Stimulated activated CD4-positive, alpha-beta T cell treated with anti-CD3 and anti-CD28 coated beads, Interleukin-12 subunit alpha, Interleukin-12 subunit beta, amount 100 ng/mL, for 4 hours (primary cell): ENCODE measurements at places on chromosomes 3 and 15.

GRCh38 chr15:65986416-65986815 lies 117.1 kb downstream of the RAB11A start:
- DNase-seq, result no peak

DNA sequence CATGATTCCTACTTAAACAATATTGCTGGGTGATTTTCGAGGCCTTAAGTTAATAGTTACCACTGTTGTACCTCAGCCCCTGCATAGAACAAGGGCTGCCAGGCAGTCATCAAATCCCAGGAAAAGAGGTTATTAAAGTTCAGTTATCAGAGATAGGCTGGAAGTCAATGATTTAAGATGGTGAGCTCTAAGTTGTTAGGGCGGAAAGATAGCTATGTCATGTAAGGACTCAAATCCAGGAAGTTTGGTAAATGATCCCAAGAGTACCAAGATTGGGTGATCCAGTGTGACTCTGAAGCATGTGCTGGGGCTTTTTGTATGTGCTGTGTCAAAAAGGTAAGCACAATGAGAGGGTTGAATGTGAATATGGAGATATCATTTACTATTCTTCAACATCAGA lies 287.9 kb downstream of the NLGN1 start:
- no peak for DNase-seq

DNA sequence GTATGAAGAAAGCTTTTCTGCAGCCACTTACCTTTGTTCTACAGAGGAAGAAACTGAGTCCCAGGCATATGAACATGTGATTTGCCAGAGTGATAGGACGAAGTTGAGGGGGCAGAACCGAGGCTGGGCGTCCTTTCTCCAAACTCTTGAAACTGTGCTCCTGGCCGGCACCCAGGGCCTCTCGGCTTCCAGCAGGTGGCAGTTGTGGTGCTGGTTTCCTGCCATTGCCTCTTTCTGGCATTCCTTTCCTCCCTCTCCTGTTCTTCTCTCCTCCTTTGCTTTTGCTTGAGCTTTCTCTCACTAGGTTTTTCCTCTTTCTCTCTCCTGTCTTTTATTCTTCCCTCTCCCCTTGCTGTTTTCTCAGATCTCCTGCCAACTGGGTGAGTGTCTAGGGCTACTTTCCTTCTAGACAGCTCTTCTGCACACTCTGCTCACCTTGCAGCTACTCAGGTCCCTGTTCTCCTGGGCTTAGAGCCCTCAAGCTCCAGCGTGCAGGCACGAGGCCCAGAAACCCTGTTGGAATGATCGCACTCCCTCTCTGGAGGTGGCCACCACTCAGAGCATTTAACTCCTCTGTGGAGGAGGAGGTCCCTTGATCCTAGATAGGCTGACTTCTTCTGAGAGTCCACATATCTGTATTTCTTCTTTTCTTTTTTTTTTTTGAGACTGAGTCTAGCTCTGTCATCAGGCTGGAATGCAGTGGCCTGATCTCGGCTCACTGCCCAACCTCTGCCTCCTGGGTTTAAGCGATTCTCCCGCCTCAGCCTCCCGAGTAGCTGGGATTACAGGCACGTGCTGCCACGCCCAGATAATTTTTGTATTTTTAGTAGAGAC lies 26.2 kb downstream of the TRAK1 start:
- no peak for DNase-seq

DNA sequence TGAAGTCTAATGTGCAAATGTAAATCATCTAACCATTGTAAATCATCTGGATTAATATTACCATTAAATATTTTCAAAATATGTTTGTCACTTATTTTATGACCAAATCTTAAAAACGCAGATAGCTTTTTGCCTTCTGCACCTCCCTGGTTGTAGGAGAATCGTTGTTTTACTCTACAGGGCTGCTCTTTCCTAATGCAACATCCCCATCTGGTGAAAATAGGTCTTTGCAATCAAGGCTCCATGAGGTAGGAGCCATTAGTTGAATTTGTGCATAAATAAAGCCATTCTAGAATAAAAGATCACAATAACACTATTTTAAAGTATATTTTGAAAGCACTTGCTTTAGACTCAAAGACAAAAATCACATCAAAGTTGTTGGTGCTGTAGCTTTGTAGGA lies 535.6 kb upstream of the AGTR1 start:
- no peak for DNase-seq

DNA sequence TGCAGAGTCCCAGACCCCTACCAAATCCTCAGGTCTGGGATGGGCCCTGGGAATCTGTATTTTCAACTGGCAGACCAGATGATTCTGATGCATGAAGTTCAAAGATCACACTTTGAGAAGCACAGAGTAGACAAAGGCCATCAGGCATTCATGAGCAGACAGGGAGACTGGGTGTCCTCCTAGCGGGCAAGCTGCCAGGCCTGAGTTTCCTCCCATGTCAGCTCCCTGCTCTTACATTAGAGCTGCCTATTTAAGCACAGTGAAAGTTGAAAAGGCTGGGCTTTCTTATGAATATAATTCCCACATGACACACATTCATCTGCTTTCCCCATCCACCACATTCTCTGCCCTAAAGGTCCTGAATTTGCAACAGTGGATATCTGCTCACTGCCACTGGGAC lies 14.0 kb downstream of the CAPN3 start:
- no peak for DNase-seq

- no peak for DNase-seq
These were observed 12.1 kb upstream of the SIAH2 start for GRCh38 chr3:150775001-150775599.
